ENCODE measurements at places on chromosomes 4 and X.

DNA sequence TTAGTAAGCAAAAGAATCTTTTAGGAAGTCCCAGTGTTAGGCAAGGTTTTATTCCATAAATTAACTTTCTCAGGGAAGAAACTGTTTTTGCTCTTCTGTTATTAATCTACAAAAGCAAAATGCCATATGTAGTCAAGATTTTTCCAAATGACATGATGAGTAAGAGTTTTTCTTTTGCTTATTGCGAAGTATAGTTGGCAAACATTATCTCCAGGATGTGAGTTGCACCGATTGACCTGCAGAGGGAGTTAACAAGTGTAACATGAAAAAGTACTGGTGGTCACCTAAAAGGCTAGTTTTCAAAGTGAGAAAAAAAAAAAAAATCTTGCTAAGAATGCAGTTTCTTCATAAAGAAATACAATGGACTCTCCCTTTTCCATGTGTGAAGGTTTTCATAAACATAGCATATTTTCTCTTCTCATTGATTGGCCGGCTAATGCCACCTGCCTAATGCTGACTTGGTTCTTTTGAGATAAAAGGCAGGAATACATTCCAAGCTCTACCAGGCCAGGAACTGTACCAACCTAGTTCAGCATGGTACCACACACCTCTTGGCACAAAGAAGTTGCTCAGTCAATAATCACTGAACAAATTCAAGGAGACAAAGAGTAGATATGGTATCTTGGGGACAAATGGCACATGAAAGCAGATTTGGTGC, 100.2 kb downstream of the LNX1 start:
- no peak for DNase-seq

DNA sequence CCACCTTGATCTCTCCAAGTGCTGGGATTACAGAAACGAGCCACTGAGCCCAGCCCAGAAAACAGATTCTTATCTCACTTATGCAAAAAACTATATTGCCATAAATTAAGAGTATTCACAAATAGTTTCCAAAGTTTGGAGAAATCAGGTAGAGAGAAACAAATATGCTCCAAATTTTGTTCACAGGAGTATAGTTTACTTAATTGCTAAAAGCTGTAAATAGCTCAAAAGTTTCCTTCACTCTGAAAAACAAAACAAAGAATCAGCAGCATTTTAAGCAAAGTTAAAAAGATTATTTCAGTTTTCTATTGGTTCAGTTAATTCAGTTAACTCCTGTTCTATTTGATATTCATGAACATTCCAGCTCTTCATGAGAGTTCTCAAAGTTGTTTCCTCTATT, 18.5 kb upstream of the GRPEL1 start:
- DNase-seq, result no peak

GRCh38 chr4:147769386-147769785, 37.5 kb downstream of the ARHGAP10 start:
- DNase-seq, result no peak

GRCh38 chr4:70402762-70403161, 5.0 kb downstream of the OPRPN start:
- DNase-seq, result no peak

DNA sequence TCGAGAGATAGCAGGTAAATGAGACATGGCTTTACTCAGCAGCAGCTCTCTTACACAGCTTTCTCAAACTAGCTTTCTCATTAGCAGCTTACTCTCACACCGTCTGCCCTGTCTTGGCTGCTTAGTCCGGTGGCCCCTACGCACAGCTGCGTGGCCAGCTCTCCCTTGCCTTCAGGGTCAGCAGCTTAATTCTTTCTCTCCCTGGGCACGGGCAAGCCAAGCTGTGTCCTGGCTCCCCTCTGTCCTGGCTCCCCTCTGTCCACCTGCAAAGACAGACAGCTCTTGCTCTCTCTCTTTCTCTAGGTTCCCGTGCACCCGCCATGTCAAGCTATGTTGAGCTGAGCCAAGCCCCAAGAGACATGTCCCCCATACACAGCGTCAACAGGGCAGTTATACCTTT, 39.4 kb downstream of the ZNF185 start:
- DNase-seq, result no peak

GRCh38 chr4:53986062-53986461, 78.3 kb downstream of the CHIC2 start:
- DNase-seq, result no peak

DNA sequence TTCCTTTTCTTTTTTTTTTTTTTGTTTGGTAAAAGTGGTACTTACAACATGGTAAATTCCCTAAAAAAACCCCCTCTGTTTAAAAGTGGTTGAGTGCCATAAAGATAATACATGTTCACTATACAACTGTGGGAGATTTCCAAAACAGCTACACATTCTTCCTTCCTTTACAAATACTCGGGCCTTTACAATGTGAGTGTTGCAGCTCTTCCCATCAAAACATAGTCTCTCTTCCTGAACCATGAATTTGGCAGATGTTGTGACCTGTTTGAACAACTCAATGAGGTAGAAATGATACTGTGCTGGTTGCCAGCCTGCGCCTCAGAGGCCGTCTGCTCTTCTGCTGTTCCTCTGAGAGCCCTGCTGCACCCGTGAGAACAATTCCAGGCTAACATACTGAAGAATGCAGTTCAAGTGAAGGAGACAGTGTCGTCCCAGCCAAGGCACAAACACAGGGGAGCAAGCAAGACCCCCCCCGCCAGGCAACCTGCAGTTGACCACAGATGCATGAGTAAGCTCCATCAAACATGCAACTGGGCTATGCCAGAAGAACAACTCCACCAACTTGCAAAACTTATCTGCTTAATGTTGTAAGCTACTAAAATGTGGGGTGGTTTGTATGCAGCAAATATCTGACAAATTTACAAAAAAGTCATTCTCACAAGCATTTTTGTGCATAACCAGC, 645.0 kb downstream of the PCDH7 start:
- DNase-seq, result no peak

- DNase-seq, result no peak
Observed at GRCh38 chrX:72545990-72546389, 26.7 kb downstream of the HDAC8 start.

DNA sequence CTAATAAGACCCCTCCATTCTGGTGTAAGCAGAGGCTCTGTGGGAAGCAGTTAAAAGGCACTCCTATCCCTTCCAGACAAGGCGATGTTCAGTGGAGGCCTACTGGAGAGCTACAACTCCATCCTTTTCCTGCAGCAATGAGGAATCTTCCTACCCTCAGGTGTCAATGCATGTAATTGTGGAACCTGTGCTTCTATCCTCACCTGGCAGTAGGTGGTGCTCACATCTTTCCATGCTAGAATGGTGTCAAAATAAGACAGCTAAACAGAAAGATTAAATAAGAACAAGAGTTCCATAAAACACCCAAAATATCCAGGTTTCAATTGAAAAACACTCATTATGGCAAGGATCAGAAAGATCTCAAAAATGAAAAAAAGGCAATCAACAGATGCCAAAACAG, 224.6 kb downstream of the IL15 start:
- DNase-seq, result no peak

DNA sequence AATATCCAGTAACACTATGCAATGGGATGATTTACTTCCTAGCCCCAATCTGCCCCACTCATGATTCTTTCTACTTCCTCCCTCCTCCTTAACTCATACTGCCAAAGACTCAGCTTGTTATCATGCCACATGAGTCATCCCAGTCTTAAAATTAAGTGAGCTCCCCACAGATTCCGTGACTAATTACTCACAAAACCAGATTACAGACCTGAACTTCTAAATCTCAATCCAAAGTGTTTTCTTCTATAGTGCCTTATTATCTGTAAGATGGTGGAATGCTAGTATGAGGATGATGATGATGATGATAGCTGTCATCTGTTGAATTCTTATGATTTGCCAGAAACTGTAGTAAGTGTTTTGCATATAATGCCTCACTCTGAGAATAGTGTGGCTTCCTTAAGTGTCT, 27.7 kb upstream of the GPC3 start:
- no peak for DNase-seq

DNA sequence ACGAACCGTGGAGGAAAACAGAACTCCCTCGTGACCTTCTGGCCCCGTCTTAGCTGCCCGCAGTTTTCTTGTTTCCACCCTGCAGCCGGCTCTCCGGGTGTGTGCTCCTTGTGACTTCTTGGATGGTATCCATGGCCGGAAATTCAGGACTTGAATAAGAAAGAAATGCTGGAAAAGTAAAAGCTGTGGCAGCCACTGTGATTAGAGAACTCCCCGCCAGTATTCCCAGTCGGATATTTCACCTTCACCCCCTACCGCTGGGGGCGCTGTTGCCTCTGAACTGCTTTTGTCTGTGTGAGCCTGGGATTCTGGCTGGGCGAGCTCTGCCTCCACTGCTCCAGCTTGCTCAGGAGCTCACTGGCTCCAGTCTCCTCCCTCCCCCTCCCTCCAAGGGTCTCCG, 41.5 kb upstream of the CYP4V2 start:
- no peak for DNase-seq

GRCh38 chr4:31929676-31930345, 1209.6 kb downstream of the PCDH7 start:
- no peak for DNase-seq

GRCh38 chrX:153333266-153333665, 687 bp upstream of the ZNF275 start:
- DNase-seq, result no peak

- no peak for DNase-seq
Observed at GRCh38 chr4:36553029-36553428, 271.6 kb downstream of the DTHD1 start.

DNA sequence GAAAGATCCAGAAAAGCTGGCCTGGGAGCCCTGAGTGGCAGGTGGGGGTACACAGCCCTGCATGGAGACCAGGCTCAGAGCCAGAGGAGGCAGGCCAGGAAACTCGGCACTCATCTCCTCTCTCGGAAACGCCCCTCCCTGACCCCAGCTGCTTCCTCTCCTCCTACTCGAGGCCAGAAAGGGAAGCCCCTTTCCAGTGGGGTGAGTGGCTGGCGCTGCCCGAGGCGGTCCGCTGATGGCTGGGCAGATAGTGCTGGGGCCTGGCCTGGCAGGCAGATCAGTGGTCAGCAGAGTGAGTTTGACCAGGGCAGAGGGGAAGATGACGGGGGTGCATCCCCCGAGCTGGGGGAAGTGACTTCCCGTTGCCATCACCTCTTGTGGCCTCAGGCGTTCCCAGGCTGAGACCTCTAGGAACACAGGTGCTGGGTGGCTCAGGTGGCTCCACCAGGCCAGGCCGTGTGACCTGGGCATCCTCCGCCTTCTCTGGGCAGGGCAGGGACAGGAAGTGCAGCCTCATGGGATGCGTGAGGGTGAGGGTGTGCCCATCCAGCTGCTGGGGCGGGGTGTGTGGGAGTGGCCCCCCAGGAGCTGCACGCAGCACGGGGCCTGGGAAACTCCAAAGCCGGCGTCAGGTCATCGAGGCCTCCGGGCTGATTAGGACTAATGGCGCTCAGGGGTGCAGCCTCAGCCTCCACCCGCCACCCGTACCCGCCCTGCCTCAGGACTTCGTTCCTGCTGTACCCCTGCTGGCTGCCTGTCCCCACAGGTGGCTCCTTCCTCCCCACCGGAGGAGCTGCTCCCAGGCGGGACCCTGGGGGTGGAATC, 5.7 kb downstream of the SH3BP2 start:
- no peak for DNase-seq

- DNase-seq, result peak; percentile 2
Observed at GRCh38 chrX:130887376-130887775, 15.6 kb downstream of the ENOX2 start.

GRCh38 chrX:135396566-135396965, 25.2 kb upstream of the SMIM10L2A start:
- no peak for DNase-seq

GRCh38 chrX:84259868-84260267, 71.9 kb upstream of the RPS6KA6 start:
- DNase-seq, result no peak

- no peak for DNase-seq
Observed at GRCh38 chr4:115292320-115293092, 179.1 kb upstream of the NDST4 start.

GRCh38 chrX:75303795-75304194, 29.9 kb downstream of the UPRT start:
- DNase-seq, result no peak

GRCh38 chr4:127828121-127828520, 46.0 kb downstream of the HSPA4L start:
- no peak for DNase-seq

DNA sequence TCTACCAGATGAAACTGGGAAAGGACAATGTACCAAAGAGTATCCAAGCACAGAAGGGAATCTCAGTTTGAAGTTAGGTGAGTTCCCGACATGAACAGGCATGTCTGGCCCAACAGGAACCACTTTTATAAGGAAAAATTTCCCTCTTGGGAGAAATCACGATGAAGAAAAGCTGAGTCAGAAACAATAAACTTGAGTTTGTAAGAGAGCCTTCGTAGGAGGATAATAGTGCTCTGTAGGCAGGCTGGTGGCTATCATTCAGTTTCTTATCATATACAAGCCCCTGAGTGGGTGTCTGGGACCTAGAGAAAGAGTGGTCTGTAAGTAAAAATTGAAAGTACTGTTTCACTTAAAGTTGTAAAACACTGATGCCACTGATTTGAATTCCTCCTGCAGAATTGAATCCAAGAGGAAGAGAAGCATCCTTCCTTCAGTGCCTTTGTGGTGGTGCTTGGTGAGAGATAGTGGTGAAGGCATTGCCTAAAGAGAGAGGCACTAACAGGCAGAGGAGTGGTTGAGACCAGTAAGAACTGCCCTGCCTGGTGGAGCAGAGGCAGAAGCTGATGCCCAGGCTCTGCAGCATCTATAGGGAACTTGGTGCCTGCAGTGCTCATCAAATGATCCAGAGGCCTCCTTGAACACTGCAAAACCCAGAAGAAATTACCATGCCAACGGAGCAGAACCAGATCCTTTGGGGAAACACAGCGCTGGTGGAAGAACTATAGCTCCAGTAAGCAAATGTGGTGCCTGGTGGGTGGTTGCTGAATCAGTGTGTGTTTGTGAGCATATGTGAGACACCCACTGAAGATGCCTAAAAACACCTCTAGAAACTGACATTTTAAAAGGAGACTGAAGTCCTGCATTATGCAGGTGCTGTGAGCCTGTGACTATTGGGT, 31.7 kb upstream of the METAP1 start:
- DNase-seq, result no peak

- no peak for DNase-seq
Observed at GRCh38 chr4:100962698-100963097, 384.6 kb downstream of the PPP3CA start.

DNA sequence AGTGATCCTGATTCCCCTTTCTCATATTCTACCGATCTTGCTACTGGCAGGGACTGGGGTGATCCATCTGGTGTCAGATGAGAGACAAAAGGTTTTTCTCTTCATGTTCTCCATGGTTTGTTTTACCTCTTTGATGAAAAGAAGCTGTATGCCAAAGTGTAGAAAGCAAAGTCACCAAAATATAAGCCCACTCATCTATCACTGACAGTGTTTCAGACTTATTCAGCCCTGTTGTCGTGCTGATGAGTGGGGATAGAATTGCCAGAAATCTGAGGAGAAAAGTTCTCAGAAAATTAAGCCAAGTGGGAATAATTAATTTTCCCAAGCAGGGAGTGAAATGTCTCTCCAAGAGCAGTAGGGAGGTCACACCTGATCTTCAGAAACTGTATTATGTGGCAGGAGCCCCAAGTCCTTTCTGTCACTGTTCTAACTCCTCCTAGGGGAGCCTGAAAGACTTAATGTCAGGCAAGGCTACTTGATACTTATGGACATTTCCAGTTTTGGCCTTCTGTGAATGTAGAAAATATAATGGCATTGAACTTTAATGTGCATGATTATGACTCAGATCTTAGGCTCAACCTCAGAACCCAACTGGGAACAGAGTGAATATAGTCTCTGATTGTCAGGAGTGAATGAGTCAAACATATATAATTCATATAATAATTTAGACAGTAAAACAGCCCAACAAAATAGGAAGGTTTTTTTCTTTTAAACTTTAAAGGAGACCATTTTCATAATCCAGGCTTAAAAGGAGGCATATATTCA, 298.1 kb downstream of the ANKRD50 start:
- DNase-seq, result no peak

GRCh38 chr4:42271096-42271495, 118.6 kb upstream of the BEND4 start:
- DNase-seq, result no peak
